ENCODE measurements at places on chromosomes 16 and 17.

- DNase-seq = no peak
These were observed 32.8 kb upstream of the TBX2 start for GRCh38 chr17:61366715-61367413.

GRCh38 chr17:81093619-81094508, 58.9 kb downstream of the BAIAP2 start:
- no peak for DNase-seq

DNA sequence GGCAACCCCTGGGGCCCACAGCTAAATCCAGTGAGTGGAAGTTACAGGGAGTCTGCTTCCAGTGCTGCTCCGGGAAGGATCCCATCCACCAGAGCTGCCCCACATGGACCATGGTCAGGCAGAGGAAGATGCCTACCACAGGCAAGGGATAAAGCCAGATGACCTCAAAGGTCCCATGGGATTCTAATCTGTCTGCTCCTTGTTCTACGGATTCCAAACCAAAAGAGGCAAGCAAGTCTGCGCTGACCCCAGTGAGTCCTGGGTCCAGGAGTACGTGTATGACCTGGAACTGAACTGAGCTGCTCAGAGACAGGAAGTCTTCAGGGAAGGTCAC, 1.4 kb downstream of the CCL4L2 start:
- no peak for DNase-seq

- DNase-seq = no peak
These were observed 25.1 kb downstream of the TBX4 start for GRCh38 chr17:61477204-61477834.

- no peak for DNase-seq
These were observed 50.5 kb downstream of the CACNG5 start for GRCh38 chr17:66885417-66885816.

- DNase-seq = no peak
These were observed 115.5 kb upstream of the SMURF2 start for GRCh38 chr17:64777415-64778239.

- no peak for DNase-seq
These were observed 114.3 kb downstream of the ABCC1 start for GRCh38 chr16:16063683-16064082.

- DNase-seq = no peak
These were observed 14.6 kb upstream of the MED9 start for GRCh38 chr17:17462048-17462824.

GRCh38 chr17:82116246-82116645, 18.2 kb upstream of the FASN start:
- no peak for DNase-seq

GRCh38 chr17:64682261-64683181, 20.4 kb upstream of the SMURF2 start:
- no peak for DNase-seq

- no peak for DNase-seq
These were observed 7.5 kb upstream of the ITGA2B start for GRCh38 chr17:44396946-44397345.

DNA sequence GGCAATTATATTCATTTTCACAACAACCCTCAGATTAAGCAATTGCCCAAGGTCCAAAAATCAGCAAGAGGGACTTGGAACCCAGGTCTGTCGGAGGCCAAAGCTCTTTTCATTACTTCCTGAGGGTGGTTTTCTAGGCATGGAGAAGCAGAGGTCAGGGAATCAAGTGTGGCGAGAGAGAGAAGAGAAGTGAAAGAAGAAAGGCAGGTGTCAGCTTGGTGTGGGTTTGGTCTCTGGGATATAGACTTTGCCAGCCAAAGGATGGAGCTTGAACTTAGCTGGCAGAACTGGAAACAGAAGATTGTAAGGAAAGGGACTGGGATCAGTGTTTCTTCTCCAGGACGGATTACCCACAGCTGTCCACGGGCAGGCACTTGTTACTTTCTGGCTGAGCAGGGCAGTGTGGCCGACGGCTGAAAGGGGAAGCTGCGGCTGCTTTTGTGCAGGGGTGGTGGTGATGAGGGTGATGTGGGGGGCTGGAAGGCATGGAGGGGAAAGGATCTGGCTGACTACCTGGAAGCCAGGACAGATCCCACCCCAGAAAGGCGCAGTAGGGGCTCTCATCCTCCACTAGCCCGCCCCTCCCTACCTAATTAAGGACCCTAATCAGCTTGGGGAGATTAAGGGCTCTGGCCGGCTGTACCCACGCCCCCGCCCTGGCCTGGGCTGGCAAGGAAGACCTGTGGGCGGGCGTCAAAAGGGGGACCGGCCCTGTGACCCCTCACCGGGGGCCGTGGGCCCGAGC, at the start of gene GUCY2D:
Gene GUCY2D, plus strand, starts transcription at position 640 of the 745 bp plus-strand sequence. CDS start 433 bp downstream, outside the sequence.
- DNase-seq = no peak

GRCh38 chr16:66961914-66962313, 848 bp downstream of the CES3 start:
- no peak for DNase-seq

DNA sequence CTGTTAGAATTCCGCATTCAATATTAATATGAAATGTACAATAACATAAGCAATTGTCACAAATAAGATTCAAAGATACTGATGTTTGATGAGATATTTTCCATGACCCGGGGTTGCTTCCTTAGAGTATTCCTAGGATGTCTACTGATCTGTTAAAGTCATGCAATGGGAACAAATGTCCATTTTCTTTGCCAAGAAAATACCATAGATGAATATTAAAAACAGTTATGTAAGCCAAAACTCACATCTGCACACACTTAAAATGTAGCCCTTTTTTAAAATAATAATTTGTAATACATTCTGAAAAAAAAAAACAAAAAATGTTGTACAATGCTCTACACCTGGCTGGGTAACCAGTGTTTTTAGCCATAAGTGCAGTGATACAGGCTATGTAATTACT, 259.4 kb upstream of the AXIN2 start:
- DNase-seq = no peak

GRCh38 chr17:77542011-77542410, 401.2 kb downstream of the SEC14L1 start:
- DNase-seq = no peak

- DNase-seq = no peak
These were observed 6.1 kb downstream of the GNAO1 start for GRCh38 chr16:56197192-56197992.

DNA sequence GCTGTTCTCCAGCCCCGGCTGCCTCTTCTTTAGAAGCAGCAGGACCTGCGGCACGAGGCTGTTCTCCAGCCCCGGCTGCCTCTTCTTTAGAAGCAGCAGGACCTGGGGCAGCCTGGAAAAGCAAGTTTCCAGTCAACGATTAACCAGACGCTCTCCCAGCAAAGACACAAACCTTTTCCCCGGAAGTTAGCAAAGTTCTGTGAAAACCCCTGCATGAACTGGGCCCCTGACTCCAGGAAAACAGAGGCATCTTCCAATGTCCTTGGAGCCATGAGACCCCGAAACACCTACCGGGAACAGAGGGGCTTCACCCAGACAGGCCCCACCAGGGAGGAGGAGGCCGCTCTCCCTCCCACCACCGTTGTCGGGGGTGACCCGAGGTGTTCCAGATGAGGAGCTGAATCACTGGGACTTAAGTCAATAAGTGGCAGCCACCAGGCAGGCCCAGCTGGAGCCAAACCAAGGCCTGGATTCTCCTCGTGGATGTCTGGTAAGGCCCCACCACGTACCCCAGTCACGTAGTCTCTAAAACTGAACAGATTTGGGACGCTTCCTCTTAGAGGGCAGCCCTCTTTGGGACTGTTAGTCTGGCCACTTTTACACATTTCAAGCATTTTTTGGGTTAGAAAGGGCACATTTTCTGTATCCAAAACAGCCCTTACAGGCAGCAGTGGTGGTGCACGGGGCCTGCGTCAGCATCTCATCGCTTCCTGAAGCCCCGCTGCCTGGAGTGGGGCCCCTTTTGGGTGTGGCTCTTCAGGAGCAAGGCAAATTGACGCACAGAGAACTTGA, at the start of gene RPH3AL:
Gene RPH3AL, minus strand, starts transcription at position 387 of the 792 bp plus-strand sequence. CDS start 25,264 bp downstream, outside the sequence.
- no peak for DNase-seq

- DNase-seq = no peak
These were observed 10.0 kb upstream of the MEIOC start for GRCh38 chr17:44646280-44646679.

DNA sequence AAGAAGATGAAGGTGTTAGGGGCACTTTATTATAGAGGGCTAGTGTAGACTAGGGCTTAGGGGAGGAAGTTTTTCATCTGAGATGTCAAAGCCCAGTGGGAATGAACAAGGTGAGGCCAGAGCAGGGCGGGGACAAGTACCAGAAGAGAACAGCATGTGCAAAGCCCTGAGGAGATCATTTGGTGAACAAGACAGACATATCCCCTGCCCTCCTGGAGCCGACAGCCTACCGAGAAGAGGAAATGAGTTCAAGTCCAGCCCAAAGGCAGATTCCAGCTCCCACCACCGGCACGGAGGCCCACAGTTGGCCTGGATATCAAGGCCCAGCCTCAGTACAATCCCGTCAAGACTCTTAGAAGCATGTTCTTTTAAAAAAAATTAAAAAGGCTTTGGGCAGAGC, 61.1 kb downstream of the C16orf78 start:
- DNase-seq = no peak

DNA sequence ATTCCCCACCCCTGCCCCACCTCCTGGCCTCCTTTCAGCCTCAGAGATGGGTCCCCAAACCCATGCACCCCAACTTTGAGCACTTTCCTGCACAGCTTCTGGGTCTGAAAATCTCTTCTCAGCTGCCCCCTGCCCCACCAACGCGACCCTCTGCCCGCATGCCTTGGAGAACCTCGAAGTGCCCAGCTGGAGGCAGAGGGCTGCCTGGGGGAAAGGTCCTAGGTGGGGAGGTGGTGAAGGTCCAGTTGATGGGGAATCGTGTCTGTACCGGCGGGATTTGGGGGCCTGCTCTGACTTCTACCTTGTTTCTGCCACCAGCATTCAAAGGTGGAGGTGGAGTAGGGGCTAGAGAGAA, 1.3 kb downstream of the NKD1 start:
- DNase-seq = no peak

DNA sequence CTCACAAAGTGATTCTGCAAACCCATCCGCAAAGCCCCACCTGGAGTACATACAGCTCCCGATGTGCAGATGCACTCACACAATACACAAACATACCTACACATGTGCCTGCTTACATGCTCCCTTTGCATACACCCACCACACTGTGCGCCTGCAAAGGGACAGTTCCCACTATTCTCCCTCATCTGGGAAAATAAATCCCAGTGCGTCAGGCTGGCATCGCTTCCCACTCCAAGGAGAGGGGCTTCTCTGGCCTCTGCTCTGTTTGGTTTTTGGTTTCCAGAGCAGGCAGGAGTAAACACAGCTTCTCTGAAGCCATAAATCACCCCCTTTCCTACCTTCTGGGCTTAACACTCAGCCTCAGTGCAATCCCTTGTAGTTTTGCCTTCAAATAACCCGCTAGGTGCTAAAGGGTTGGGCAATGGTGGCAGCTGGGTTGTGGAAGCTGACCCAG, 14.7 kb downstream of the HOXB4 start:
- no peak for DNase-seq

- DNase-seq = no peak
These were observed 476 bp upstream of the LPCAT2 start for GRCh38 chr16:55508271-55508921.

- no peak for DNase-seq
These were observed 267.1 kb upstream of the TBX2 start for GRCh38 chr17:61132524-61132923.

DNA sequence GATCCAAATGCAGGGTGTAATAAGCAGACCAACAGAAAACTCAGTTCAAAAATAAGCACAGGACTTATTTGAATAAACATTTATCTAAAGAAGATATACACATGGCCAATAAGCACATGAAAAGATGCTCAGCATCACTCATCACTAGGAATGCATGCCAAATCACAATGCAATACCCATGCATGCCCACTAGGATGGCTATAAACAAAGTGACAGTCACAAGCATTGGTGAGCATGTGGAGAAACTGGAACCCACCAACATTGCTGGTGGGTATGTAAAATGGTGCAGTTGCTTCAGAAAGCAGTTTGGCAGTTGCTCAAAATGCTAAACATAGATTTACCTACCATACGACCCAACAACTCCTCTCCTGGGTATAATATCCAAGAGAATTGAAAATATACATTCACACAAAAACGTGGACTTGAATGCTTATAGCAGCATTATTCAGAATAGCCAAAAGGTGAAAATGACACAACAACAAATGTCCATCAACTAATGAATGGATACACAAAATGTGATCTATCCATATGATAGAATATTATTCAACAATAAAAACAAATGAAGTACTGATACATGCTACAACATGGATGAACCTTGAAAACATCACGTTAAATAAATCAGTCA, 20.1 kb downstream of the UBE2O start:
- DNase-seq = no peak

DNA sequence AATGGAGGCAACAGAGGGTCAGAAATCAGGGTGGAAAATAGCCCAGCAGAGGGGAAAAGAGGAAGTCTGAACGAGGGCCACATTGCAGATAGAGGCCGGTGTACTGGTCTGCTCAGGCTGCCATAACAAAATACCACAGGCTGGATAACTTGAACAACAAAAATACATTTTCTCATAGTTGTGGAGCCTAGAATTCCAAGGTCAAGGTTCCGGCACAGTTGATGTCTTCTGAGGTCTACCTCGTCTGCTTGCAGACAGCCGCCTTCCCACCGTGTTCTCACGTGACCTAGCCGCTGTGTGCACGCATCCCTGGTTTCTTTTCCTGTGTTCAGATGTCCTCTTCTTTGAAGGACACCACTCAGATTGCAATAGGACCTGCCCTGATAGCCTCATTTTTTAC, 249.4 kb downstream of the WWOX start:
- DNase-seq = no peak

DNA sequence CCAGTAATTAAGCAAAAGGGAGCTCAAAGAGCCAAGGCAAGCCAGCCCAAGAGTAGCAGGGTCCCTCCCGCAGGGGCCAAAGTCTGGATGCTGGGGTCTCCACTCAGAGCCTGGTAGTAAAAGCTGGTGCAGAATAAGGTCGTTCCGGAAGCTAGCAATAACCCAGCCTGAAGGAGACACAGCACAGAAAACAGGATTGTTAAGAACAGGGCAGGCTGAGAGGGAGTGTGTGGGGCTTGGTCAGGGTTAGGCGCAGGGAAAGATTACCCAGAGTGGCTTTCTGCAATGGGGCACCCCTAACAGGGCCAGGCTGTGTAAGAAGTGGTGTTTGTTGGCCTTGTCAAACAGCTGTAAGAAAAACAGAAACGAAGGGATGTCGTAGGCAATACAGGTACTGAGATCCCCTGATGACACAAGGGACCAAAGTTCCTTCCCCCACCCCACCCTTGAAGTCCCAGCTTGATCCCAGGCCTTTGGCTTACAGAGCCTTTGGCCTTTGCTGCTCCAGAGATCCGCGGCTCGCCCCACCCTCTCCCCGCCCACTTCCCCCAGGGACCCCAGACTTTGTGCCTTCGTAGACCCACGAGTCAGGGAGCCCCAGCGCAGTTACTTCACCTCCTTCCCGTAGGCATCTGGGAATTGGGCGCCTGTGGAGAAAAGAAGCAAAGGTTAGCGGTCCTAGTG, 712 bp downstream of the TMEM256 start:
- no peak for DNase-seq
